Stimulated activated CD8-positive, alpha-beta memory T cell treated with anti-CD3 and anti-CD28 coated beads, Interleukin-4, amount 100 ng/mL, for 48 hours (primary cell): ENCODE measurements at places on chromosomes 16 and 17.
A peak's percentile ranks its signal among the peaks of the same experiment; 100 is the strongest.

DNA sequence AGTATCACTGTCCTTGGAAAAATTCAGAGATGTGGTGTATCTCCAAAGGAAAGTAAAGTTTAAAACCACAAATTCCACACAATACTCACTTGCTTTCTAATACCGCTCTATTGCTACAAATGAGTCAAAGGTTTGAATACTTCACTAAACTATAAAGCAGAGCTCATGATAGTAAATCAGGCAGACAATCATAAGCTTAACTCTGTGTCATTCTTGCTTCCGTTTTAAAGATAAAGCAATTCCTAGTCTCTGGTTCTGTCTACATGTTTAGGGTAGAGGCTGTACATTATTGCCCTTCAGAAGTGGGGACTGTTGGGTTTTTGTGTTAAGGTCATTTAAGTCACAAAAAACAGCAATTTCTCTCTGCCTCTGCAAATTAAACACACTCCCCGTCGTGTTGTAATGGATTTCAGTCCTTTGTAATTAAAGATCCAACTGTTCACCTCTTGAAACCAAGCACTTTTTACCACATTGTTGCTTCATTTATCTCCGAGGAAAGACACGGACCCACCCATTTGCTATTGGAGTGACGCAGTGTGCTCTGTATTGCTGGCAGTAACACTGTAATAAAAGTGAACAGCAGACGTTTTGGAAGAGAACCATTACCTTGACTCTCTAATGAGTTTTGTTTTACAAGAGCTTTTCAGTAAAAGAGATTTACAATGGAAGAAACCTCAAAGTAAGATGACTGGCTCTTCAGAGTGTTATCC, 83.1 kb upstream of the CNTNAP4 start:
- DNase-seq: no peak

- DNase-seq: peak; percentile 81
These were observed 550 bp upstream of the RNF213 start for GRCh38 chr17:80260069-80260535.

- DNase-seq: peak; percentile 80
These were observed 18.0 kb downstream of the CCR7 start for GRCh38 chr17:40547079-40547784.

- DNase-seq: no peak
These were observed 14.1 kb downstream of the DHRS7B start for GRCh38 chr17:21140911-21141310.

DNA sequence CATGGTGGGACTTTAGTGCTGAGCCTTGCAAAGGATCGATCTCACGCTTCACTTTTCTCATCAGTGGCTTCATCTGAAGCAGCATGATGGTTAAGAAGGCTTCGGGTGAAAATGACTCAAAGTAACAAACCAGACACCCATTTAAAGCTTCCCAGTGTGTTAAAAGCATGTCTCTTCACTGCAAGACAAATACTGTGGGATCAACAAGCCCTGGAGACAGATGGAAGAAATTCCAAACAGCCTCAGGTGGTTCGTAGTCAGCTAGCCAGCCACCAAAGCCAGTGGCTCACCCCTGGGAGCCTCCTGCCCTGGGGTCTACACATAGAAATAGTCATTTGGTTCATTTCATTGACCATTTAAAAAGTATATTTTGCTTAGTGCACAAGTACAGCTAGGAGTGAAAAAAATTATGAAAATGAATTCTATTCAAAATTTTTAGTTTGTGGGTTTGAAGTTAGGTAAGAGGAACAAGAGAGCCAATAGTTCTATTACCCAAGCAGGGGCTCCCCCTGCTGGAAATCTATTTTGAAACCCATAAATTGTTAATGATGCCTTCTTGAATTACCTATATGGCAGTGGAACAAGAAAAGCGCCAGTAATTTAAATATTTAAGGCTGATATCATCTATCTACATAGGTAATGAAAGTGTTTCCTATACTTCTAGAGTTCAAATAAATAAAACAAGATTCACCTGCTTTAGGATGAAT, 51.6 kb downstream of the PMP22 start:
- DNase-seq: no peak

DNA sequence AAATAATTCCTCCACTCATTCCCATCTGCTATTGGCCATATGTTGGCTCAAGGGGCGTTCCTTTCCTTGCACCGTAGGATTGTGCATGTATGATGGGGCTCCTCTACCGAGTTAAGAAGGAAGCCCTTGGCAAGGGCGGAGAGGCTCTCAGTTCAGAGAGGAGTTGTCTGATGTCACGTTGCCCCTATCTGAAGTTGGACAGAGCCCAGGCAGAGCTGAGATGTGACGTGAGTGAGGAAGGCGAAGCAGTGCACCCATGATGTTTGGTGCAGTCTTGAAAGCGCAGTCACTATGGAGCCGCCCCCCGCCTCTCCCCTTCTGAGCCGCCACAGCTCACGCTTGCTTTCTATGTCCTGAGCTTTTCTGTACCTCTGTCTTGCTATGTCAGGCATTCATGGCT, 40.7 kb downstream of the CDH13 start:
- DNase-seq: no peak

DNA sequence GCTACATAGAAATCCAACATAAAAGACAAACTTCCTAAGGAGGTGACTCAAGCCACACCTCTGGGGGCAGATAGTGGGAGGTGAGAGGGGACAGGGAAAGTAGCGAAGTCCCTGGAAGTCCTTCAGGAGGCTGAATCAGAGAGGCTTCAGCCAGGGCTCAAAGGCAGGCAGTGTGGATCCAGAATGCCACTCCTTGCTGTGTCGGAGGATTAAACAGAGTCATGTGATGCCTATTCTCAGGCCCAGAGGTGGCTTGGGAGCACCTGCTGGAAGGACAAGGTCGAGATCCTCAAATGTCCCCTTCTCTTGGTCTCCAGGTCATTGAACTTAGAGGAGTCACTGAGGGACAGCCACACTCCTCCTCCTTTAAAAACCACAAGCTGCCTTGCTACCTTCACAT, 391.1 kb downstream of the SOX9 start:
- no peak for DNase-seq

GRCh38 chr17:53722407-53722806, 100.3 kb upstream of the KIF2B start:
- DNase-seq: no peak

GRCh38 chr16:12097523-12098428, 121.2 kb downstream of the SNX29 start:
- no peak for DNase-seq

GRCh38 chr17:74740173-74740572, 3.1 kb downstream of the RAB37 start:
- no peak for DNase-seq

DNA sequence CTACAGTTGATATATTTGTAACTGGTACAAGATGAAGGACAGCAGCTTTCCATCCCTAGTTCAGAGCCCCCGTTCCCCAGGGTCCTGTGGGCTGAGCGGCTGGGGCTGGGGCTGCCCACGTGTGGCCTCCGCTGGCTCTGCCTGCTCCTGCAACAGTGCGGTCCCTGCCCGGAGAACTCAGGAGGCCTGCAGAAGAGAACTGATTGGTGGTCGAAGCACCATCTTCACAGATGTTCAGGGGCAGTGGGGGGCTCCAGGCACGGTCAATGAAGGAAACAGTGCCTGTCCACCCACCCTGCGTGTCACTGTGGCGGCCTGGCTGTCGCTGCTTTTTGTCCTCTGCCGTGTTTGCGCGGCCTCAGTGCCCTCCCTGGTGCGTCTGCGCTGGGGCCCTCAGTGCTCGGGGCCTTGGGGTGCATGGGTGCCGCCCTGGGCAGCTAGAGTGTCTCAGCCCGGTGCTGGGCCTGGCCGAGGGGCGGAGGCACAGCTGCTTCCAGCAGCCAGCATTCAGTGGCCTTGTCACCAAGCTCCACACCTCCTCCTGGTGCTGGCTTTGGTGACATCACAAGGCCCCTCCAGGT, 4.2 kb upstream of the NUDT16L1 start:
- DNase-seq: no peak

DNA sequence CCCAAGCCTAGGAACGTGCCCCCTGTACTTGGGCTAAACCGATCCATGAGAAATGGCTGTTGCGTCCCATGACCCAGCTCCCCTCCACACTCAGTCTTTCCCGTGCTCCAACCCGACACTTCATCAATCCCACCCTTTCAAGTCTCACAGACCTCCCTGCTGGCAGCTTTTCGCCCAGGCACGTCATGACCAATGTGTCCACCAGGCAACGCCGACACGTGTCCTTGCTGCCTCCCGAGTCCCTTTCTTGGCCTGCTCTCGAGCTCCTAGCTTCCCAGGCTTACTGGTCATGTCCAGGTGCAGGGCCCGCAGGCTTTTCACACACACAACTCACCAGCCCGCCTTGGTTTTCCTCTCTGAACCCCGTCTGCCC, 12.2 kb downstream of the MNT start:
- DNase-seq: no peak

- no peak for DNase-seq
These were observed 17.4 kb upstream of the ICAM2 start for GRCh38 chr17:64037802-64038201.

GRCh38 chr17:80791758-80792284, 199.8 kb upstream of the CHMP6 start:
- DNase-seq: peak; percentile 68

DNA sequence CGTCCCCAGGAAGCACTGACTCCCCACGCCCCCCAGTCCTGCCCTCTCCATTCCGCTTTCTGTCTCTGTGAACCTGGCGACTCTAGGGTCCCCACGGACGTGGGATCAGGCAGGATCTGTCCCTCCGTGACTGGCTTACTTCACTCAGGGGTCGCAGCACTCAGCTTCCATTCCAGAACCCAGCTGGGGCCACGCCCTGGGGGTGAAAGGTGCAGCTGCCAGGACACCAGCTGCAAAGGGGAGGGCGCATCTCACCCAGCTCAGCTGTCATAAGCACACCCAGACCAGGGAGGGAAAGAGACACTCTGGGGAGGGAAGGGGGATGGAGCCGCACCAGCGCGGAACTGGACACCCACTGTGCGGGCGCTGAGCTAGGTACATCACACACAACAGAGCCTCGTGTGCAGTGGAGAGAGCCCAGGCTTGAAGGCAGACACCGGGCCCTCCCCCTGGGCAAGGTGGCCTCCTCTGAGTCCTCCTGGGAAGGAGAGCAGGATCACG, 18.5 kb upstream of the HEXD start:
- no peak for DNase-seq

DNA sequence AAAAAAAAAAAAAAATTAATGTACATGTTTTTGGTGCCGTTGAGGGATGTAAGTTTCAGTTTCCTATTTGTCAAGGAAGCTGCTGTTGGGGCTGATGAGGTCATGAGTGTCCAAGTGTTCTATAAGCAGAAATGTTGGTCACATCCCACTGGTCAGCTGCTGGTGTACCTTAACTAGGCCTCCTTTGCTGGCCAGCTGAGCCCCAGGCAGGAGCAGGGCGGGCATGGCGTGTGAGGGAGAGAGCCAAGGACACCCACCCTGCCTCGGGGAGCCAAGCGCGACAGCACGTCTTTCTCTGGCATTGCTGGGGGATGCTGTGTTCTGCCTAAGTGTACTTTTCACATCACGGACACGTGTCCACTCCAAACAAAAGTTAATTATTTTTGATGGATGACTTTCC, 108.1 kb upstream of the CDC42EP4 start:
- DNase-seq: no peak

- DNase-seq: no peak
These were observed 3.7 kb upstream of the IL34 start for GRCh38 chr16:70642633-70643032.

- DNase-seq: no peak
These were observed 72.9 kb upstream of the CHMP6 start for GRCh38 chr17:80918731-80919130.

DNA sequence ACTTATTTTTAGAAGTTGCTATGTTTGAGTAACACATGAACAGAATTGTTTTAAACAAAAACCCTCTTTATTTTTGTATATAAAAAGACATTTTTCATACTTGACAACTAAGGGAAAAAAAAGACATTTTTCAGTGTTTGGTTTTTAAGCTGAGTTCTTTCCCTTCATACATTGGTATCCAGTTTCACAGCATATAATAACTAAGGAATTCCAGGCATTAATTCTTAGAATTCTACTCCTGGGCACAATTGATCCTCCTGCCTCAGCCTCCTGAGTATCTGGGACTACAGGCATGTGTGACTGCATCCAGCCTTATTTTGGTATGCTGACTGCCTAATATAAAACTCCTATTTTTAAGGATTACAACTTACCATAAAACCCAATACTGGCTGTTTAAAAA, 8.4 kb downstream of the FBXO47 start:
- no peak for DNase-seq

GRCh38 chr16:2028620-2029220, 2.0 kb downstream of the NHERF2 start:
- no peak for DNase-seq

DNA sequence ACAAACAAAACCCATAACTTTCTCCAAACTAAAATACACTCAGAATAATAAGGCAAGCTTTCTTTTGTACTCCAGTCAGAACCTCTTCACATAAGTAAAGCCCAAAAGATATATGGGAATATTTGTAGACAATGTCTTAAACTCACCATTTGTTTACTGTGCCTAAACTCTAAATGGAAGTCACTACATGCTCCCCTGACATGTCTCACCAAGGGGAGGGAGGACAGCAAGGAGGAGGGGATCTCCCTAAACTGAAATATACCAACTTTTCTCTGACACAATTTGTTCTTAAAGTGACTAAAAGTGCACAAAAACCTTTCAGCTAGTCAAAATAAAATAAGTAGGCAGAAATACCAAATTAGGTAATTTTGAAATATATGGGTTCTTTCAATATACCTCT, 38.5 kb downstream of the GRB7 start:
- no peak for DNase-seq

- DNase-seq: no peak
These were observed 163.9 kb downstream of the SLC39A11 start for GRCh38 chr17:72928454-72929136.

DNA sequence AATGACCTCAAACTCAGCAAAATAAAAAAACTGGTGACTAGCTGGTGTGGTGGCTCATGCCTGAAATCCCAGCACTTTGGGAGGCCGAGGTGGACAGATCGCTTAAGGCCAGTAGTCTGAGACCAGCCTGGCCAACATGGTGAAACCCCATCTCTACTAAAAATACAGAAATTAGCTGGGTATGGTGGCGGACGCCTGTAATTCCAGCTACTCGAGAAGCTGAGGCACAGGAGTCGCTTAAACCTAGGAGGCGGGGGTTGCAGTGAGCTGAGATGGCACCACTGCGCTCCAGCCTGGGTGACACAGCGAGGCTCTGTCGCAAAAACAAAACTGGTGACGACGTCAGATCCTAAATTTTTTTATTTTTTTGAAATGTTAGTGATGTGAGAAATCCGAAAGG, 82.6 kb upstream of the TOB1 start:
- DNase-seq: no peak

DNA sequence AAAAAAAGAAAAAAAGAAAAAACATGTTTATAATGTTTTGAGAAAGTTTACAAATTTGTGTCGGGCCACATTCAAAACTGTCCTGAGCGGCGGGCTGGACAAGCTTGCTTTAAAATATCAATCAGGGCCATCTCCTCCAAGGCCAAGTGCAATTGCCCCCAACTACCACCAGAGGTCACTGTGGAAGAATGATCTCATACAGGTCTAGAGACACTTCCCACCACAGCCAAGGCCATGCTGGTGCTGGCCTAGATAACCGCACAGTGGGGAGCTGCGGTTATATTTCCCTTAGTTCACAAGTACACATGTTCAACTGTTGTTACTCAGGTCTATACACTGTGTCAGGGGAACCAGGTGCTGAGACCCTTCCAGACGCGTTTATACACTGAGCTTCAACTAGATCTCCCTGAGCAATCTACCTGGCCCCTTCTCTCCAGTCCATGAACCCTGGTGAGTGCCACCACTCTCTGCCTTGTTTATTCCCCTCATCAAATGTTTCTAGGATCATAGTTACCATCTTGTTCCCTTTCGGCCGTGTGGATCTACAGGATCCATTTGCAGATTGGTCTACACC, 83.8 kb upstream of the CCL2 start:
- DNase-seq: peak; percentile 71
